ENCODE measurements at places on chromosomes 4 and X.

- DNase-seq = no peak
These were observed 26.6 kb upstream of the MAN2B2 start for GRCh38 chr4:6548201-6548881.

GRCh38 chr4:88653371-88653946 lies 44.2 kb downstream of the NAP1L5 start:
- no peak for DNase-seq

- no peak for DNase-seq
These were observed 405.6 kb downstream of the FAM47A start for GRCh38 chrX:33726281-33727160.

- no peak for DNase-seq
These were observed 26.9 kb downstream of the AFF1 start for GRCh38 chr4:86961605-86962295.

DNA sequence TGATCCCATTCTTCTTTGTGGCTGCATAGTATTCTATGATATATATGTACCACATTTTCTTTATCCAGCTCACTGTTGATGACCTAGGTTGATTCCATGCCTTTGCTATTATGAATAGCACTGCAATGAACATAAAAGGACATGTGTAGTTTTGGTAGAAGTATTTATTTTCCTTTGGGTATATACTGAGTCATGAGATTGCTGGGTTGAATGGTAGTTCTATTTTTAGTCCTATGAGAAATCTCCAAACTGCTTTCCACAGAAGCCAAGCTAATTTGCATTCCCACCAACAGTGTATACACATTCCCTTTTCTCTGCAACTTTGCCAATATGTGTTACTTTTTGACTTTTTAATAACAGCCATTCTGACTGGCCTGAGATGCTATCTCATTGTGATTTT lies 278.3 kb downstream of the PCDH18 start:
- no peak for DNase-seq

GRCh38 chrX:100829730-100830129 lies 9.5 kb downstream of the CSTF2 start:
- DNase-seq = no peak

GRCh38 chr4:84582988-84583875 lies at the start of gene CDS1:
CDS1 (plus strand) TSS chr4:84583127; CDS start chr4:84583402, 275 bp downstream.
- DNase-seq = no peak

GRCh38 chr4:30586850-30587249 lies 133.3 kb upstream of the PCDH7 start:
- DNase-seq = no peak

DNA sequence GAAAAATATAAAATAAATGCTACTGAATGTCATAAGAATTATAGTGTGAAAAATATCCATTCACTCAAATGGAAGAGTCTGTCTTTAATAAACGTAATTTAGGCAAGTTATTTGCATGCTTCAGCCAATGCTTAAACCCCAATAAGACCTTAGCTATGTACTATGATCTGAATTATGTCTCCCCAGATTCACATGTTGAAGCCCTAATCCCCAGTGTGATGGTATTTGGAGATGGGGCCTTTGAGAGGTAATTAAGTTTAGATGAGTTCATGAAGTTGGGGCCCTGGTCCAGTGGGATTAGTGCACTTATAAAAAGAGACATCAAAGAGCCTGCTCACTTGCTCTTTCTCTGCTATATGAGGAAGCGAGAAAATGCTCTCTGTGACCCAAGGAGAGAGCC lies 28.7 kb downstream of the SLC39A8 start:
- no peak for DNase-seq

DNA sequence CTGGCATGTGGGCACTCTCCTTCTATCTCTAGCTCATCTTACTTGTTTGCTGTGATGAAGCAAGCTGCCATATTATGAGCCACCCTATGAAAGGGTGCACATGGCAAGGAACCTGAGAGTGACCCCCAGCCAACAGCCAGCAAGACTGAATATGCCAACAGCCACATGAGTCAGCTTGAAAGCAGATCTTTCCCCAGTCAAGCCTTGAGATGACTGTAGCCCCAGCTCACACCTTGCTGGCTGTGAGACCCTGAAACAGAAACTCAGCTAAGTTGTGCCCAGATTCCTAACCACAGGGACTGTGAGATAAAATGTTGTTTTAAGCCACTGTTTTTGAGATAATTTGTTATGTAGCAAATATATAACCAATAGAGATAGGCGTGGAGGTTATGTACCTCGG lies 36.2 kb downstream of the KDM5C start:
- no peak for DNase-seq

- no peak for DNase-seq
These were observed 542.8 kb downstream of the GRXCR1 start for GRCh38 chr4:43435291-43435690.

- no peak for DNase-seq
These were observed 657.4 kb downstream of the SPRY1 start for GRCh38 chr4:124053872-124054538.

Data from central memory CD8-positive, alpha-beta T cell (primary cell).